ENCODE measurements at places on chromosomes 12 and 14. TPM values are rescaled to one million over a fixed set of nuclear protein-coding genes. Genes with fewer than 3 reads are reported as not detected.

Gene VWF
- 0.13 TPM for total RNA-seq

Gene TXNDC16
- 5.7 TPM for total RNA-seq

DNA sequence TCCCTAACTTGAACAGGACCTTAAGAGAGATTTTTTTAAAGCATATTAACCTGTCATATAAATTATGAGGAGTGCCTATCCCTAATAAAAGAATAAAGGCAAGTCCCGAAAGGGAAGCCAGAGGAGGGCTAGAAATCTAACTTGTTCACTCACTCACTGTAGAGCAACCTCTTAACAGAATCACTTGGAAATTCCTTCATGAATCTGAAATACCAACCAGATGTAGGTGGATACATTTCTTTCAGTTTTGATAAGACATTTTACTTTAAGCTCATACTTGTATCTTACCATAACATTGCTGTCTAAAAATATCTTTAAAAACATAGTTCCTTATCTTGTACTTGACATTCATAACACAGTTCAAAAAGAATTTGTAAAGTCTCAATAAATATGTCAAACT, 25.7 kb downstream of the NTN4 start:
- DNase-seq = no peak

GRCh38 chr12:98244136-98244535, 271.3 kb upstream of the TMPO start:
- DNase-seq = no peak

GRCh38 chr12:69751476-69751875, 12.8 kb downstream of the RAB3IP start:
- DNase-seq = no peak

Measured in activated CD8-positive, alpha-beta T cell treated with anti-CD3 and anti-CD28 coated beads for 36 hours (primary cell).